Renal cortical epithelial cell (primary cell): ENCODE measurements at places on chromosomes 6 and 20.

GRCh38 chr6:124226396-124226795, 422.7 kb downstream of the NKAIN2 start:
- peak; percentile 57 for DNase-seq

GRCh38 chr20:58629215-58629580, 21.9 kb upstream of the STX16 start:
- no peak for DNase-seq

GRCh38 chr6:50071921-50072320, 22.2 kb upstream of the DEFB112 start:
- DNase-seq, result no peak

DNA sequence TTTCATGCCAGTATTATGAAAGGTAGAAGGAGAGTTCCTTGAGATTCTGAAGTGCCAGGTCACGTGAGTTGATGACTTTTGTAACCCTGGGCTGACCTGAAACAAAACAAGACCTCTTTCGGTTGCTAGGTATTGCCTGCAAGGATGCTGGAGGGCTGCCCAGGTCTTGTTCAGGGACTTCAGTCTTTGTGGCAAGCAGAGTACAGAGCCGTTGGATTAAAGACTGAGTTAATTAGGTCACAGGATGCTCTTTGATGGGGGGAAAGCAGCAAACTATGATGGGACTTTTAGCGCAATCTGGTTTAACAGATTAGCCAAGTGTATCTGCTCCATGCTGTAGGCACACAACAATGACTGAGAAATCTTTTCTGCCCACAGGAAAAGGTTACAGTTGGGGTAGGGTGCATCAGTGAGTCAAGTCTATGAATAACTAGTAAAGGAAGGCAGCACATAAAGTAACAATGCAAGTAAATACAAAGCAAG, 12.8 kb upstream of the ELOVL5 start:
- DNase-seq, result peak; percentile 93

DNA sequence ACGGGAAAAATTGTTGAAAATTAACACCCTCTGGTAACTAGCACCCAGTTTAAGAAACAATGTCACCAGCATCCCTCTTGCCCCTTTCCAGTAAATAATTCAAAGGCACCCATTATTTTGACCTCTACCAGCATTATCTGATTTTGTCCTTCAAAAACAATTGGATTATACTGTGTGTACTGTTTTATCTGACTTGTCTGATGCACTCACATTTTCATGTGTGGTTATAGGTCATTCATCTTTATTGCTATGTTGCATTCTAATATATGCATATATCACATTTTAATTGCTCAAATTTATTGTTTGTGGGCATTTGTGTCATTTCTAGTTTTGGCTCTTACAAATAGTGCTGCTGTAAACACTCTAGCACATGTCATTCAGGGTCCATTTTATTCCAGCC, 260.9 kb upstream of the PRDM1 start:
- DNase-seq, result no peak

DNA sequence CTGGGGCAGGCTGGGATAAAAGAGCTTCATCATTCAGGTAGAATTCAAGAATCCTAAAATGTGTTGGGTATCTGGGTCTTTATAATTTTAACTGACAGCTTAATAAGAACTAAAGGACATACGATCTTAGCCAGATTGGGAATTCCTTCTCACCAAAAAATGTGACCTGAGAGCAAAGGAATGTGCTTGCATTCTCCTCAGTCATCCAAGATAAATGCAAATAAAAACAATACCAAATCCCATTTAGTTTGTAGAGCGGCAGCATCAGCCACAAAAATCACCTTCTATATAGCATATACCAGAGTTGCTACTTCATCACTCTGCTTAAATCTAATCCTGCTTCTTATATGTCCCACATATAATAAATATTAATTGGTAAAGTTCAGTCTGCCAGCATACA, 16.9 kb downstream of the USP49 start:
- DNase-seq, result peak; percentile 57

DNA sequence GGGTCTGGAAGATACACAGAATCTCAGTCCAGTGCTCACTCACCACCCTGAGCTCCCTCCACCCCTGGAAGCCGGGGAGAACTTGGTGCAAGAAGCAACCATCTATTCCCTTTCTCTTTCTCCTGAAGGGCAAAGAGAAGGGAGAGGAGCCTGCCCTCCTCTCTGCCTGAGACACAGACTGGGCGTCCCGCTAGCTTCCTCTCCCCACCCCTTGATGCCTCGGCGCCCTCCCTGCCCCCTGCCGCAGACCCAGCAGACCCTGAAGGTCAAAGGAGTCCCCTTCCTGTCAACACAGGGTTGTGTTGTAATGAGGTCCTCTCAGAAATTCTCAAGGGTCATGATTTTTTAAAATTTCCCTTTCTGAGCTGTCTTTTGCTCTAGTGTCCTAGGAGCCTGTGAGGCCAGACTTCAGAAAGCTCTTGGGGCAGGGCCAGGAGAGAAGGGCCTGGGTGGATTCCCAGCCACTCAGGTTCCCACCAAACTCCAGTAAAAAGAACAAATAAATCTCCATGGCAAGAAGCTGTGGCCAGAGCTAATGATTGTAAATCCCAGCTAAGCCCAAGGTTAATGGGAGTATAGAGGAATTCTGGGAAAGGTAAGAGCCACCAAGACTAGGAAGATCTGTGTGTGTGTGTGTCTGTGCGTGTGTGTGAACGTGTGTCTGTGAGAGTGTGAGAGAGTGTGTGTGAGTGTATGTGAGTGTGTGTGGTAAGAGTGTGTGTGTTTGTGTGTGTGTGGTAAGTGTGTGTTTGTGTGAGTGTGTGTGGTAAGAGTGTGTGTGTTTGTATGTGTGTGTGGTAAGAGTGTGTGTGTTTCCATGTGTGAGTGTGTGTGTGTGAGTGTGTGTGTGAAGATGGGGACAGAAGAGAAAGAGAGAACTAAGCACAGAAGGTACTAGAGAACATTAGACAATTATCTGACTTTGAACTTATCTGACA, 1.1 kb upstream of the JPH2 start:
- peak; percentile 72 for DNase-seq

DNA sequence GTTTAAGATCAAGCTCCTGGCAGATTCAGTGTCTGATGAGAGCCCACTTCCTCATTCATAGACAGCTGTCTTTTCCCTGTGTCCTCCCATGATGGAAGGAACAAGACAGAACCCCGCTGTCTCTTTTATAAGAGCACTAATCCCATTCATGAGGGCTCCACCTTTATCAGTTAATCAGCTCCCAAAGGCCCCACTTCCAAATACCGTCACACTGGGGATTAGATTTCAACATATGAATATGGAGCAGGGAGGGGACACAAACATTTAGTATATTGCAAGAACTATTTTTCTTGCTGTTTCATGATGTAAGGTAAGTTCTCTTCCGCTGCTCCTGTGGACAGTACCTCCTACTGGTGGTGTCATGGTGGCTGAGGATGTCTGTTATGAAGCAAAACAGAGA, 158.3 kb upstream of the IRAK1BP1 start:
- DNase-seq, result no peak

- no peak for DNase-seq
Observed at GRCh38 chr6:98797217-98797994, 37.0 kb upstream of the POU3F2 start.

DNA sequence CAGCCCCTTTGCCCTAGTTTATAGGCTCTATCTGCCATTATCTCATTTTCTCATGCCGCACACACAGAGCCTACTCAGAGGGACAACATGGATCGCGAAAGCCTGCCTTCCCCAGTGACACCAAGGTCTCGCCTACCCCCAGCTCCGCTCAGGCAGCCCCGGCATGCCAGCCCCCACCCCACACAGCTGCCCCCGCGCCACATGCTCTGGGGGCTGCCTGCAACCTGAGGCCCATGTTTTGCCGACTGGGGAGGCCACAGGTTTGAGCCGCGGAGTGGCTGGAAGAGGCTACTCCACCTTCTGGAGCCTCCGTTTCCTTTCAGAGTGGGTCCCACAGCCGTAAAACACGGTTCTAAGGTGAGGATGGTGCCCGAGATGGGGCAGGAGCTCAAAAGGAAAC, 102.1 kb downstream of the ASXL1 start:
- DNase-seq, result no peak

GRCh38 chr6:3921663-3922062, 72.5 kb downstream of the FAM50B start:
- no peak for DNase-seq

- DNase-seq, result no peak
Observed at GRCh38 chr6:107794771-107795170, 29.3 kb downstream of the SCML4 start.

DNA sequence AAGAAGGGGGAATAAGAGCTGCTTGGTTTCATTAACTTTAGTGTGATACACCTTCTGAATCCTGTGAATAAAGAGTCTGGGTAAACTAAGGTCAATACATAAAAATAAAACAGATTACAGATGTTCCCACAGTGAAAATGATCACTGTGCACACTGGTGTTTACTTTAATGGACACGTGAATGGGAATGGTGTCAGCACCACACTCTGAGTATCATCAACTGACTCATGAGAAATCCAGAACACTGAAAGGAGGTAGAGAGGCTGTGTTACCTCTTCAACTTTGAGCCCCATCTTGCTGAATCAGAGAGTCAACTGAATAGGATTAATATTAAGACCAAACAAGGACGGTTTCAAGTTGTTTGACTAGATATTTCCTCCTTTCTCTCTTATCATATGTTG, 75.0 kb downstream of the ELOVL4 start:
- no peak for DNase-seq

DNA sequence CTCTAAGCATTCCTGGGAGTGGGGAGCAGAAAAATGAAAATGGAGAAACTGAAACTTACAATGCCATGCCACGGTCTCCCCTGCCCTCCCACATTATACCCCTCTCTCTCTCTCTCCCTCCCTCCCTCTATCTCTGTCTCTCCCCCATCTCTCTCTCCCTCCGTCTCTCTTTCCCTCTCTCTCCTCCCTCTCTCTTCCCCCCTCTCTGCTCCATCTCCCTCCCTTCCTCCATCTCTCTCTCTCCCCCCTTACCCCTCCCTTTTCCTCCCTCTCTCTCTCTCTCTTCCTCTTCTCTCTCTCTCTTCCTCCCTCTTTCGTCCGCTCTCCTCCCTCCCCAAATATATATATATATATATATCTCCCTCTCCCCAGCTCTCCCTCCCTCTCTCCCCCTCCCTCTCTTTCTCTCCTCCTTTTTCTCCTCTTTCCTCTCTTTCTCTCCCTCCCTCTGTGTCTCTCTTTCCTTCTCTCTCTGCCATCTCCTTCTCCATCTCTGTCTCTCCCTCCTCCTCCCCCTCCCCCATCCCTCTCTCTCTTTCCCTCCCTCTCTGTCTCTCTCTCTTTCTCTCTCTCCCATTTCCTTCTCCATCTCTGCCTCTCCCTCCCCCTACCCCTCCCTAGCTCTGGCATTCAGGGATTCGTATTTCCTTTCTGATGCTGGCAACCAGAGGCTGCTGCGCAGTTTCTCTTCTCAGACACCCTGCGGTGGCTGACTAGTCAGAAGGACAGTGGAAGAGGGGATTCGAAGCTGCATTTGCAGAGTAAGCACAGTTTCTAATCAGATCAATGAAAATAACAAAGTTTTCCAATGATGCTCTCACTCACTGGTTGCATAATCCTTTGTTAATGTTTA, 13.9 kb upstream of the VAPB start:
- no peak for DNase-seq

- no peak for DNase-seq
Observed at GRCh38 chr6:34237316-34237721, 646 bp downstream of the HMGA1 start.

DNA sequence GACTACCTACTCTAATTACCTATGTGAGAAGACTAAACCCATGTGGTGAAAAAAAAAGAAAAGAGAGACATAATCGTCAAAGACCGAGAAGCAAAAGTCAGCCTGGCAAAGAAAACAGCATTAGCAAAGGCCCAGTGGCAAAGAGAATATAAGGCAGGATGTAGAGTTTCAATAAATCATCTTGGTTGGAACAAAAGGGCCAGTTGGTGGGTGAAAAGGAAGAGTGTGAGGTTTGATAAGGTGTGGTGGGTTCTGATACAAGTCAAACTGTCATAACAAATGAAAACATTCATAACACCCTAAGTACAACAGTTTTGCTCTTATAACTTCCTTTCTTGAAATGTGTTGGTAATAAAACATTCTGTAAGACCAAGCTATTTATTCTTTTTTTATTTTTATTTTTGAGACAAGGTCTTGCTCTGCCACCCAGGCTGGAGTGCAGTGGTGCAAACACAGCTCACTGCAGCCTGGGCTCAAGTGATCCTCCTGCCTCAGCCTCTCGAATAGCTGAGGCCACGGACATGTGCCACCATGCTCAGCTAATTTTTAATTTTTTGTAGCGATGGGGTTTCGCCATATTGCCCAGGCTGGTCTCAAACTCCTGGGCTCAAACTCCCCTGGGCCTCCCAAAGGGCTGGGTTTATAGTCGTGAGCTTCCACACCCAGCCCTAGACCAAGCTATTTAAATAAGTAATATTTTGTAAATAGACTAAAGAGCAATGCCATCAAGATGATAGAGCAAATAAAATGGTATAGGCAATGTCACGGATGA, 18.9 kb upstream of the GTF3C6 start:
- no peak for DNase-seq

DNA sequence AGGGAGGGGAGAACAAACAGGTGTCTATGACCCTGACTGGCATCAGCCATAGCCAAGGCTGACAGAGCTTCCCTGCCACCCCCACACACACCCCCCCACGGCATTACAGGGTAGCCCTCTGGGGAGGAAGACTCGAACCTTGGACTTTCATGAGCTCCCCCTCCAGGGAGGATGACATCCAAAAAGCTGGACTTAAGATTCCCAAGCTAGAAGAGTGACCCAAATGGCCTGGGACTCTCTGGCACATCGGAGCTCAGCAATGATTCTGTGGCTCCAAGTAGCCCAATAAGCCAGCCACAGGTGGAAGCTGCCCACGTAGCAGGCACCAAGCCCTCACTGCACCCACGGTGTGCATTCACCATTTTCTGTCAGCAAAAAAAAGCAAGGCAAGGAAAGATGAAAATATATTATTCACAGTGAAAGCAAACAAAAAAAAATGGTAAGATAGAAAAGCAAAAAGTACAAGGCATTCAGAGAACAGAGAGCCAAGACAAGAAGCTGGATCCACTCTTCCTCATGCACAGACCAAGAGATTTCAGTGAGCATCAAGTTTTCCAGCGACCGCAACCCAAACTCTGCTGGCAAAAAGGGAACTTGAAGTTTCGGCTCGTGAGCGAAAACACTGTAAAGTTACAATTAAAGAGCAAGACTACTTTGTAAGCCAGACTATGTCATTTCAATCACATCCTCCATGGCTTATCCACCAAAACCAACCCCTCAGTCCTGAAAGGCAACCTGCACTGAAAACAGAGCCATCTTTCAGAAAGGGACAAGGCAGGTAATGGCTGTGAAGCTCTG, 10.9 kb downstream of the JAG1 start:
- DNase-seq, result no peak

GRCh38 chr20:49432550-49432949, 49.9 kb downstream of the KCNB1 start:
- DNase-seq, result no peak

DNA sequence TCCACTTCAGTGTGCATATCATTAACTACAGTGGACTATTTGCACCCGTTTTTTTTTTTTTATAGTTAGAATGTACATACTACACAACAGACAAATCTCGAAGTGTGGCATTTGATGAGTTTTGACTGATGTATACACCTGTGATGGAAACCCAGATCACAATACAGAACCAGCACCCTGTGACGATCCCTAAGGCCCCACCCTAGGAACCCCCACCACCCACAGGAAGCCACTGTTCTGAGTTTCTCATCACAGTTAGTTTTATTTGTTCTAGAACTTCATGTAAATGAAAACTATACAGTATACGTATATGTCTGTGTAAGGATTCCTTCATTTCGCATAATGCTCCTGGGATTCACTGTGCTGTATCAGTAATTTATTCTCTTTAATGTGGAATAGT, 102.8 kb downstream of the IRF4 start:
- no peak for DNase-seq

- no peak for DNase-seq
Observed at GRCh38 chr20:24704899-24705298, 235.5 kb downstream of the SYNDIG1 start.

- DNase-seq, result no peak
Observed at GRCh38 chr20:21656308-21657067, 49.0 kb upstream of the PAX1 start.
